ENCODE measurements at places on chromosomes 1 and 21.

DNA sequence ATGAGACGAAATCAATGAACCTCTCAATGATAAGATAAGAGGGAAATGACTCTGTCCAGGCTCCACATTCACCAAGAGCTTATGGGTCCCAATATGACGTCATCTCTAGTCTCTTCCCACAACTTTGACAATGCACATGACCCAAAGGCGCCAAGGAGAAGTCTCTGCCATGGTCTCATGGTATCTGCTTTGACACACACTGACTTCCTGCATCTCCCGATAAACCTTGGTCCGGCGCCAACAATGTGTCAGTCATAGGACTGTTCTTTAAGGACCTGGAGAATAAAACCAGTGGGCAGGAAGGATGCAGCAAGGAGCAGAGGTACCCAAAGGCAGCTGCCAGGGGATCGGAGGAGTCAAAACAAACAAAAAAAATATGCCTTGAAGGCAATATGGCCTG is 46.9 kb upstream of the TMEM51 start:
- DNase-seq = no peak

- no peak for DNase-seq
Measured at GRCh38 chr1:81512252-81513003, 288.3 kb upstream of the ADGRL2 start.

DNA sequence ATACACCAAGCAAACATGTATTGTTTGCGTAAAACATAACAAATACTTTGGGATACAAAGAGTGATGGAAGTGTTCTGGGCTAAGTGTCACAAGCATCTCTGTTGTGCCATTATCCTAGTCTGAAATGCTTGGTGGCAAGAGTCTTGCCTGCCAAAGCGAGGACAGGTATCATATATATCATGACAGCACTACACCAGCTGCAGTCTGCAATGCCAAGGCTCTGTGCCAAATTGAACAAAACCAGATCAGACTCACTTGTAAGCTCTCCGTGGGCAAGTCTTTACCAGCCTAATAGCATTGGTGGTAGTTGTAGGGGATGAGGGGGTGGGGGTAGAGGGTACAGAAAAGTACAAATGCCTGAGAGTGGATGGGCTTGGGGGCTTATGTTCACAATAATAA is 119.2 kb downstream of the RWDD3 start:
- no peak for DNase-seq

- DNase-seq = no peak
Measured at GRCh38 chr1:161177936-161178244, 583 bp upstream of the B4GALT3 start.

- DNase-seq = no peak
Measured at GRCh38 chr1:171468120-171468750, 17.1 kb upstream of the PRRC2C start.

DNA sequence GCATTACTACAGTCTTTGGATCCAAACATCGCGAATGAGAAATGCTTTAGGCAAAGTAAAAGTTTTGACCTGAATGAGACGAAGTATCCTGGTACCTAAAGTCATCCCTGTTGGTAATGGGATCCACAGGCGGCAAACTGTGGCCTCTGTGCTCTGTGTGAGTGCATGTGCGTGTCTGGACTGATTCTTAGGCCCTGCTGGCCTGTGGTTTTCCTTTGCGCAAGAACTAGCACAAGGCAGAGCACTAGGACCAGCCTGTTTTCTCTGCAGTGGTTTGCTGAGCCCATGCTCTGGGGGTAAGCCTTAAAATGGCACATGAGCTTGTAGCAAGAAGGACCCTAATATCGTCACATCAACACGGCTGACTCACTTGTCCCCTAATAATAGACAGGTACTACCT is 251.2 kb downstream of the DSCAM start:
- DNase-seq = no peak

DNA sequence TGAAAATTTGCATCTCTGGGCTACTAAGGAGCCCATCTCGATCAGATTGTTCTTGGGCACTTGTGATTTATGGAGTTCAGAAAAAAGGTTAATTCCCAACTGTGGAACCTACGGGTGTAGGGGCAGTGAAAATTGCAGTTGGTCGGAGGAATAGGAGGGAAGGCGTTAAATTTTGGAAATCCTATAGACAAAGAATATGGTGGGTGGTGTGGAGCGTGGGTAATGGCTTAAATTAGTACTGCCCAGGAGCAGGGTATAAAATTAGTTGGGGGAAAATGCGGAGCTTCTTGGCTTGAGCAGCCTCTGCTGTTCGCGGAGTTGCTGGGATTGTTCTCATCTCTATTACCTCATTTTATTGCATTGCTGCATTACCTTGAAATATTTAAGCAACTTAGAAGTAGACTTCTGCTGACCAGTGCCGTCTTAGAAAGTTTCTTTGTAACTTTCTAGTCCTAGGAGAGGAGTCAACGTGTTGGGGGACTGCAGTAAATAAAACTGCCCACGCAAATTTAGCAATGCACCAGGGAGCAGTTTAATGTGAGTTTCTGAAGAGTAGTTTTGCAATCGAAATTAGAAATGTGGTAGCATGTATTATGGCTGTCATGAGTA is 514 bp downstream of the S1PR1 start:
- DNase-seq = no peak

DNA sequence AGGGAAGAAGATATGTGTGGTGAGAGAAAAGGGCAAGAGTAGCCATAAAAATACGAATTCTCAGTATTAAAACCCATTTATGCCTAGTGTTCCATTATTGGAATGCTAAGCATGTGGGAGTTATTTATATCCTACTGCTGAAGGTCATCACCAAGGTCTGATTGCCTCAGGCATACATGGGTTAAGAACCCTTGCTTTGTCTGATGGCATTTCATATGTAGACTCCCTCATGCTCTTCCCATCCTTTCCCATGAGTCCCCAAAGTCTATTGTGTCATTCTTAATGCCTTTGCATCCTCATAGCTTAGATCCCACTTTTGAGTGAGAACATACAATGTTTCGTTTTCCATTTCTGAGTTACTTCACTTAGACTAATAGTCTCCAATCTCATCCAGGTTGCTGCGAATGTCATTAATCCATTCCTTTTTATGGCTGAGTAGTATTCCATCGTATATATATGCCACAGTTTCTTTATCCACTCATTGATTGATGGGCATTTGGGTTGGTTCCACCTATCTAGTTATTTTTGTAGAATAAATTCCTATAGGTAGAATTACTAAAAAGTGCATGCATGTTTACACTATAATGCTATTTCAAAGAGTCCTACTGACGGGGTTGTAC is 172.5 kb downstream of the DYRK1A start:
- DNase-seq = no peak

DNA sequence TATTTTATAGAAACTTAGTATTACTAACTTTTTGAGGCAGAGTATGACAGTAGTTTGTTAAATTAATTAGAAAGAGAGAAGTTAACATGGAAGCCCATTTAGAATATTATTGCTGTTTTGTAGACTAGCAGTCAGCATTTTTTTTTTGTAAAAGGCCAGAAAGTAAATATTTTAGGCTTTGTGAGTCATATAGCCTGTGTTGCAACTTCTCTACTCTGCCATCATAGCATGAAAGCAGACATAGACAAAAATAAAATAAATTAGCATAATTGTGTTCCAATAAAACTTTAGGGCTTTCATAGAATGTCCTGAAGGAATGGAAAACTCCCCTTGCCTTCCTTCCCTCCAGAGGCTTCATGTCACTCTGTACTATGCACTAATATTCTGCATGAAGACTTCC is 12.3 kb upstream of the RGS4 start:
- DNase-seq = no peak

GRCh38 chr1:92482665-92483609 is 3.8 kb downstream of the GFI1 start:
- DNase-seq = no peak

DNA sequence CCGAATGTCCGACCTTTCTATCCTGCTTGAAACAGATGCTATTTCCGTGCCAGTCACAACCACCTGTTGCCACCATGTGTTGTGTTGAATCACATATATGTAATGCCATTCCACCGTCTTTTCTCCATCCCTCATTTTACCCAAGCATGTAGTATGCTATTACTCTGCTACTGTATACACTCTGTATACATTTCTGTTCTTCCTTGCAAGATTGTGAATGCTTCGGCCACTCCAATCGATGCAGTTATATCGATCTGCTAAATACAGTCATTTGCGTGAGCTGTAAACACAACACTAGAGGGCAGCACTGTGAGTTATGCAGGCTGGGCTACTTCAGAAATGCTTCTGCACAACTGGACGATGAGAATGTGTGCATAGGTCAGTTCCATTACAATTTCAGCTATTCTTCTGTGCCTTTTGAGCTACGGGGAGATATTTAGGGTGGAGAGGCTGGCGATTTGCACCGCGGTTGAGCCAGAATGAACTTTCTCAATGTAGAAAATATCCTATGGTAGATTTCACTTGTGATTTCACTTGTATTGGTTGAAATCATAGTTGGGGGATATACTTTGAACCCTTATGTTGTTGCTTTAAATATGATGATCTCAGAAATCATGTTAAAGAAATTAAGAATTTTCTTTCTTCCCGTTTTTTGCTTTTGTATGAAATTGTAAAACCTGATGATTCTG is 289.8 kb downstream of the NTNG1 start:
- no peak for DNase-seq

GRCh38 chr1:22638476-22639234 is 2.2 kb downstream of the C1QA start:
- no peak for DNase-seq

DNA sequence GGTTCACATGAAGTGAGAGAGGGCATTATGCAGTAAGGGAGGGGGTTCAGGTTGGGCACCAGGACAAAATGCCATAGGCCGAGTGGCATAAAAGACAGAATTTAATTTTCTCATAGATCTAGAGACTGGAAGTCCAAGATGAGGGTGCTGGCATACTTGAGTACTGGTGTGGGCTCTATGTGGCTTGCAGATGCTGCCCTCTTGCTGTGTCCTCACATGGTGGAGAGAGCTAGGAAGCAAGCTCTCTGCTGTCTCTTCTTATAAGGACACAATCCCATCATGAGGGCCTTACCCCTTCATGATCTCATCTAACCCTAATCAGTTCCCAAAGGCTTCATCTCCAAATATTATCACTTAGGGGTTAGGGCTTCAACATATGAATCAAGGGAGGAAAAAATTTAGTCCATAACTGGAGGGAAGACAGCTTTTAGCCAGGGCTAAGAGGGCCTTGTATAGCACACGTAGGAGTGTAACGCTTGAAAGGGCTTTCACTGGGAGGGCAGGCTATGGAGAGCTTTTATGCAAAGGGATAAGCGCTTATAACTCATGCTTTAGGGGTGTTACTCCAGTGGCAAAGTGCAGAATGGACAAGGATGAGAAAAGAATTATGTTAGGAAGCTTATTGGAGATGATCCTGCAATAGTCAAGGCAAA is 64.5 kb downstream of the PLPPR5 start:
- no peak for DNase-seq

GRCh38 chr1:168917796-168918195 is 188.7 kb upstream of the ATP1B1 start:
- DNase-seq = no peak

- DNase-seq = no peak
Measured at GRCh38 chr1:3940081-3940753, 40.1 kb upstream of the C1orf174 start.

DNA sequence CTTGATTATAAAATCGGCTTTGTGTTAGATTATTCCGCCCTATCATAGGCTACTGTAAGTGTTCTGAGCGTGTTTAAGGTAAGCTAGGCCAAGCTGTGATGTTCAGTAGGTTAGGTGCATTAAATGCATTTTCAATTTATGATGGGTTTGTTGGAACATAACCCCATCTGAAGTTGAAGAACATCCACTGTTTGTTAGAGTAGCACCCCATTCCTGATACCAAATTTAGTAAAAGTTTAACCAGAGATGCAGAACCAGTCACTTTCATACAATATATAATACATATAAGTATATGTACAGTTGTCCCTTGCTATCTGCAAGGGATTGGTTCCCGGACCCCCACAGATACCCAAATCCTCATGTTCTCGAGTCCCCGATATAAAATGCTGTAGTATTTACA is 16.1 kb downstream of the UBASH3A start:
- no peak for DNase-seq

- no peak for DNase-seq
Measured at GRCh38 chr1:219153723-219154122, 20.0 kb upstream of the LYPLAL1 start.

DNA sequence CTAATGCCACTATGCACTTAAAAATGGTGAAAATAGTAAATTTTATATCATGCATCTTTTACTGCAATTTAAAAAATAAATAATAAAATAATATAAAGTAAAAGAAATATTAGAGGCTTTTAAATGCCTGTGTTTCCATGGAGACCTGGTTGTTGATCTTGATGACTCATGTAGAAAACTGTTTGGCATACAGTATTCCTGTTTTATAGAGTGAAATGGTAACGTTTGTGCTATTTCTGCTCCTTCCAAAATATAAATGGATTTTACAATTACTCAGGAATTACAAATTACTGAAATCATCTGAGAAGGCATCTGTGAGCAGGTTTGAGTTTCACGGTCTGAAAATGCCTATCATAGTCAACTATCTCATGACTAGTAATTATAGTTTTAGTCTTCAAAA is 98.4 kb upstream of the USP25 start:
- no peak for DNase-seq
